Activated CD4-positive, alpha-beta T cell treated with anti-CD3 and anti-CD28 coated beads, Interleukin-2, amount 50 U/mL, for 48 hours (primary cell): ENCODE measurements at places on chromosomes 7 and 10.

- DNase-seq, result no peak
Measured at GRCh38 chr10:123687758-123688157, 21.6 kb downstream of the GPR26 start.

- no peak for DNase-seq
Measured at GRCh38 chr7:51689547-51689946, 372.9 kb upstream of the COBL start.

DNA sequence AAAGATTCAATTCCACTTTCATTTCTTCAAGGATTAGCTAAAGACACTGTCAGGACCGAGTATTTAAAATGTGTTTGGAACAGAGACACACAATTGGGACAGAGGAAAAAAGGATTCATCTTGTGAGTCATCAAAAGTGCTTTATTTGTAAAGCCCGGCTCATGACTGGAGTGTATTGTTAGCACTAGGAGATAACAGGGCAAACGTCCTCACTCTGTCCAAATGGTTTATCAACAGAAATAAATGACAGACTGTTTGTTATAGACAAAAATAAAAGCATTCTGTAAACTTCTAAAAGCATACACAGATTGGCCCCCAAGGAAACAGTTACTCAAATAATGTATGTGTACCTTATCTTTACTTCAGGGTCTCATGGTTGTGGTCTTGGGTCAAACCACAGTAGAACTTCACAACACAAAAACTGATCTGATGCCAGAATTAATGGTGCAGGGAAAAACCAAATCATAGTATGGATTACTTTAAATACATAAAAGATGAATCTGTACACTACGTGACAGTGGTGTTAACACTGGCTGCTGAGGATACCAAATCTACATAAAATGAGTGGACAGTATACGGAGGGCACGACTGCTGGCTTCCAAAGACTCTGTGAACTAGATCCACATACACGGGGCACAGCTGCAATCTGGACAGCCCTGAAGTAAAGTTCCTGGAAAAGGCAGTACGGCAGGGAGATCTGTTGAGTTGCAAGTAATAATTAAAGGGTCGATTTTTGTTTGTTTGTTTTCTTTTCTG, 179.4 kb downstream of the PIP4K2A start:
- no peak for DNase-seq

GRCh38 chr7:18354108-18355085, 141.2 kb upstream of the HDAC9 start:
- no peak for DNase-seq

- no peak for DNase-seq
Measured at GRCh38 chr7:94040254-94040653, 36.1 kb upstream of the BET1 start.

DNA sequence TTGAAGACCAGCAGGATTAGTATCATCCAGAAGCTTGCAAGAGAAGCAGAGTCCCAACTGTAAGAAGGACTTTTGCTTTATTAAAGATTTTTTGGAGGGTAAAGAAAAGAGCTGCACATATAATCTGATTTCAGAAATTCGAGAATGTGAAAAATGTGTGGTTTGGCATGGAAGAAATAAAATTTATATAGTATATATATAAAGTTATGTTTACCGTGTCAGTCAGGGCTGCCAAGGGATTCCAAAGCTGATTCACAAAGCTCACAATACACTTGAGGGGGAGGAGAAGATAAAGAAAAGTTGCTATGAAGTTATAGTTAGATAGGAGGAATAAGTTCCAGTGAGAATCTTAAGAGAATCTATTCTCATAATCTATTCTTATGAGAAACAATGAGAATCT, 231.8 kb upstream of the CACNA2D1 start:
- no peak for DNase-seq
